ENCODE measurements at places on chromosomes 11 and 22. TPM values are rescaled to one million over a fixed set of nuclear protein-coding genes. Genes with fewer than 3 reads are reported as not detected.
A peak's percentile ranks its signal among the peaks of the same experiment; 100 is the strongest.

Gene TTC12
- total RNA-seq, result 11.6 TPM

Gene PPP1R14B
- total RNA-seq, result 120 TPM

Gene MRGPRX3
- not detected for total RNA-seq

Gene TRIM44
- 22.7 TPM for total RNA-seq

Gene PTPRCAP
- 0.60 TPM for total RNA-seq

Gene MAPK8IP2
- 2.1 TPM for total RNA-seq

Gene ZP1
- total RNA-seq, result not detected

Gene MPZL2
- 16.6 TPM for total RNA-seq

Gene FBLN1
- 37.3 TPM for total RNA-seq

Gene CARD18
- not detected for total RNA-seq

Gene APOA5
- total RNA-seq, result 49.1 TPM

Gene TTLL12
- 38.1 TPM for total RNA-seq

GRCh38 chr11:2166091-2166851, 5.3 kb upstream of the INS start:
- no peaks in the 10 kb centered on the region for H3K36me3 ChIP-seq
- 0 out of 2 replicates have a peak, but pooled peaks cover 10% of the 10 kb centered on the region for H3K4me1 ChIP-seq
- H3K27me3 ChIP-seq, result peaks cover 86% of the 10 kb centered on the region
- no peak for DNase-seq
- no peak overlapping the region for H3K4me3 ChIP-seq

GRCh38 chr11:61491736-61492395, 16.7 kb upstream of the LRRC10B start:
- no peak overlapping the region for H3K27ac ChIP-seq
- no peak for DNase-seq
- H3K4me3 ChIP-seq, result no peak overlapping the region
- no peaks in the 10 kb centered on the region for H3K36me3 ChIP-seq

- H3K4me3 ChIP-seq, result peak within 1 kb of the TSS; percentile 58
- H3K36me3 ChIP-seq, result no peaks in the 10 kb centered on the region
- H3K27me3 ChIP-seq, result peaks cover 38% of the 10 kb centered on the region
- H3K27ac ChIP-seq, result no peak within 1 kb of the TSS
- H3K4me1 ChIP-seq, result no peaks in the 10 kb centered on the region
Measured at GRCh38 chr11:17734418-17734911, at the start of gene KCNC1. Gene KCNC1, plus strand, starts transcription at chr11:17734781. Its CDS starts 1,222 bp downstream, at chr11:17736003.

GRCh38 chr22:48676266-48677167, 1151.2 kb downstream of the BRD1 start:
- no peak for DNase-seq
- no peak overlapping the region for H3K4me3 ChIP-seq
- H3K36me3 ChIP-seq, result no peaks in the 10 kb centered on the region
- H3K4me1 ChIP-seq, result no peaks in the 10 kb centered on the region
- no peak overlapping the region for H3K27ac ChIP-seq

GRCh38 chr11:107275632-107276031, 182.0 kb downstream of the CWF19L2 start:
- no peak overlapping the region for H3K4me3 ChIP-seq
- no peak for DNase-seq
- H3K27ac ChIP-seq, result no peak overlapping the region
- H3K4me1 ChIP-seq, result no peaks in the 10 kb centered on the region

- H3K27ac ChIP-seq, result no peak overlapping the region
- DNase-seq, result no peak
- H3K27me3 ChIP-seq, result peaks cover 1% of the 10 kb centered on the region
- H3K36me3 ChIP-seq, result no peaks in the 10 kb centered on the region
- no peak overlapping the region for H3K4me3 ChIP-seq
Measured at GRCh38 chr11:123145661-123146060, 49.4 kb downstream of the CLMP start.

DNA sequence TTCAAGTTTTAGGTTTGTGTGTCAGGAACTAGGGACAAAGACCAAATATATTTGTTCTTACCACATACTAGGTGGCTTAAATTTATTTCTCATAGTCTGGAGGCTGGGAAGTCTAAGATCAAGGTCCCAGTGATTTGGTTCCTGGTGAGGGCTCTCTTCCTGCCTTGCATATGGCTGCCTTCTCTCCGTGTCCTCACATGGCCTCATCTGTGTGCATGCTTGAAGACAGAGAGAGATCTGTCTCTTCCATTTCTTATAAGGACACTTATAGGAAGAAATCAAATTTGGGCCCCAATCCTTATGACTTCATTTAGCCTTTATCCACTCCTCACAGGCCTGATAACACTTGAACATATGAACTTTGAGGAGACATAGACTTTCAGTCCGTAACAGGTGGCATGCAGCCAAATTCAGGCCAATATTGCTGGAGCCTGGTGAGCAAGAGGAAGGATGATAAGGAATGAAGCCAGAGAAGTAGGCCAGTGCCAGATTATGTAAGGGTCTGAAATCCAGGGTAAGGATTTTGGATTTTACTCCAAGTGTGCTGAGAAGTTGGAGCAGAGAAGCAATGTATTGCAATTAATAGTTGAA, 35.1 kb downstream of the TTC17 start:
- H3K27me3 ChIP-seq, result no peaks in the 10 kb centered on the region
- no peak overlapping the region for H3K27ac ChIP-seq
- no peak overlapping the region for H3K4me3 ChIP-seq
- peaks cover 21% of the 10 kb centered on the region for H3K36me3 ChIP-seq
- no peak for DNase-seq
- no peaks in the 10 kb centered on the region for H3K4me1 ChIP-seq

- H3K36me3 ChIP-seq, result no peaks in the 10 kb centered on the region
- peaks cover 64% of the 10 kb centered on the region for H3K27me3 ChIP-seq
- H3K27ac ChIP-seq, result no peak overlapping the region
- no peak for DNase-seq
- no peaks in the 10 kb centered on the region for H3K4me1 ChIP-seq
- H3K4me3 ChIP-seq, result no peak overlapping the region
Measured at GRCh38 chr11:69821511-69822040, 2.4 kb upstream of the FGF3 start.

DNA sequence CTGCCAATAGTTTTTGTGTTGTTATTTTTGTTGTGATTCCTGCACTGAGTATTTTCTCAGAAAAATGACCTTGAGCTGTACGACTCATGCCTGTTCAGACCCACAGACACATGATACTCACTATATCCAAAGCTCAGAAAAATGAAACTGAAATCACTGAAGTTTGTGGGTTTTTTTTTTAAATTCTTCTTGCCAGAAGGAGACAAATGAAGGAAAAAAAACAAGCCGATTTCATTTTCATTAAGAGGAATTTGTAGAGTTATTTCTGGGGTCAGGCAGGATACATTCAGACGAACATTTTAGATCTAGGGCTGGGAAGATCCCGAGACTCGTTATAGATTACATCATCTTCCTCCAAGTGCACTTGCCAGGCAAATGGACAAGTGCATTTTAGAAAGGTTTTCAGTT, 60.4 kb downstream of the BMAL1 start:
- H3K27ac ChIP-seq, result no peak overlapping the region
- H3K4me1 ChIP-seq, result peaks cover 27% of the 10 kb centered on the region
- H3K36me3 ChIP-seq, result no peaks in the 10 kb centered on the region
- H3K27me3 ChIP-seq, result no peaks in the 10 kb centered on the region

GRCh38 chr11:33529461-33529860, 171.2 kb downstream of the C11orf91 start:
- H3K36me3 ChIP-seq, result no peaks in the 10 kb centered on the region
- DNase-seq, result no peak
- H3K27ac ChIP-seq, result no peak overlapping the region
- H3K4me3 ChIP-seq, result no peak overlapping the region
- H3K4me1 ChIP-seq, result peaks cover 15% of the 10 kb centered on the region
- H3K27me3 ChIP-seq, result no peaks in the 10 kb centered on the region

GRCh38 chr22:17149076-17149815, 9.8 kb downstream of the HDHD5 start:
- H3K36me3 ChIP-seq, result no peaks in the 10 kb centered on the region
- no peak overlapping the region for H3K27ac ChIP-seq
- no peaks in the 10 kb centered on the region for H3K4me1 ChIP-seq
- H3K27me3 ChIP-seq, result no peaks in the 10 kb centered on the region

GRCh38 chr11:67022961-67023956, at the start of gene SYT12:
Gene SYT12, plus strand, starts transcription at chr11:67023134. Its CDS starts 7,011 bp downstream, at chr11:67030145.
- H3K36me3 ChIP-seq, result no peaks in the 10 kb centered on the region
- peak within 1 kb of the TSS; percentile 40 for H3K4me3 ChIP-seq
- peaks cover 18% of the 10 kb centered on the region for H3K4me1 ChIP-seq
- H3K27me3 ChIP-seq, result peaks cover 44% of the 10 kb centered on the region

GRCh38 chr11:47106798-47107411, 69.8 kb downstream of the ARFGAP2 start:
- no peak overlapping the region for H3K4me3 ChIP-seq
- no peaks in the 10 kb centered on the region for H3K27me3 ChIP-seq
- 0 out of 2 replicates have a peak, but pooled peaks cover 1% of the 10 kb centered on the region for H3K36me3 ChIP-seq
- no peak for DNase-seq
- no peak overlapping the region for H3K27ac ChIP-seq
- no peaks in the 10 kb centered on the region for H3K4me1 ChIP-seq

- H3K27me3 ChIP-seq, result peaks cover under 1% of the 10 kb centered on the region
- no peak for DNase-seq
- H3K36me3 ChIP-seq, result no peaks in the 10 kb centered on the region
- H3K4me1 ChIP-seq, result no peaks in the 10 kb centered on the region
Measured at GRCh38 chr11:94877443-94878200, 95.7 kb downstream of the CWC15 start.

DNA sequence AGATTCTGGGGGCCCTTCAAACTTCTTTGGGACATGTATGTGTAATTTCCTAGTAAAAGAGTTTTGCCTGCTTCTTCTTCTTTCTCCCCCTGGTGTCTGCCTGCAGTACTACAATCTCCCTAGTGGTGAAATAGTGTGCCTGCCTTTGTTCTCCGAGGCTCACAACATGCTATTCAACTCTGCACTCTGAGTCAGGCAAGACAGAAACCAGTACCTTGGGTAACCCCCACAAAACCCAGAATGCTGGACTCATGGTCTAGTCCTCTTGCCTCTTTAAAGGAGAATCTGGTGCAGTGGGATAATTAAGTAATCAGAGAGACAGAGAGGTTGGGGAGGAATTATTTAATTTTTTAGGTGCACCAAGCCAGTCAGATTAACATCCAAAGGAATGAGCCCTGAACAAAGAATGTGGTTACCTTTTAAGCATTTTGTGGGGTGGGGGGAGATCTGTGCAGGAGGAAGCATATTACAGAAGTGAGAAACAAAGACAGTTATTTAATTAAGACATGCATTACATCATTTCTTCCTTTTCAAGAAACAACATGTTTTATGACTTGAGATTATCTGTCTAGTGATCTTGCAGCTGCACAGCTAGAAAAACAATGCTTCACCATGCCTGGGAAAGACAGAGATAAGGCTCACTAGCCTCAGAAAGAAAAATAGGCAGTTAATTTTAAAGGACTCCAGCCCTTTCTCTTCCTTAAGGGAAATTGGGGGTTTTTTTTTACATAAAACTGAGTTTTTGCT, 11.0 kb upstream of the MS4A6A start:
- peak; percentile 58 for DNase-seq
- H3K27me3 ChIP-seq, result no peaks in the 10 kb centered on the region
- H3K4me3 ChIP-seq, result no peak overlapping the region
- no peaks in the 10 kb centered on the region for H3K4me1 ChIP-seq
- H3K36me3 ChIP-seq, result no peaks in the 10 kb centered on the region

GRCh38 chr11:94673386-94673785, 94.8 kb upstream of the AMOTL1 start:
- no peak overlapping the region for H3K4me3 ChIP-seq
- no peaks in the 10 kb centered on the region for H3K4me1 ChIP-seq
- H3K27me3 ChIP-seq, result no peaks in the 10 kb centered on the region
- DNase-seq, result no peak
- H3K36me3 ChIP-seq, result no peaks in the 10 kb centered on the region

DNA sequence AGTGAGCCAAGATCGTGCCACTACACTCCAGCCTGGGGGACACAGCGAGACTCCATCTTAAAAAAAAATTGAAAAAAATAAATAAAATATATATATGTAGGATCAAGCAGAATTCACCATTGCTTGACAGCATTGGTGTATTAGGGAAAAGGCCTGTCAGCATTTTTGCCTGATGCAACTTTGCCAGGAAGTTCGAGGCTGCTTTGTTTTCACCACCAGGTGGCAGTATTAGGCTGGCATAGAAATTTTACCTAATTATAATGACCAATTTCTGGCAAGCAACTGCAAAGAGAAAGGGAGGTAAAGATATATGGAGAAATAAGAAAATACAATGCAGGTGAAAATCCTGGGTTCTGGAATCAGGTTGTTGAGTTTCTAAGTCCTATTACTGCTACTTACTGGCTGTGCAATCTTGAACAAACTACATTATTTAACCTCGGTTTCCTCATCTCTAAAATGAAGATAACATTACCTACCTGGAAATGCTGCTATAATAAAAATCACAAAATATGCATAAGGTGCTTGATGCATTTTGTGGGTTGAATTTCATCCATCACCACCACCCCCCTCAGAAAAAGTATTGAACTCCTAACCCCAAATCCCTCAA, 24.7 kb downstream of the LAYN start:
- peaks cover 62% of the 10 kb centered on the region for H3K4me1 ChIP-seq
- H3K4me3 ChIP-seq, result no peak overlapping the region
- H3K36me3 ChIP-seq, result no peaks in the 10 kb centered on the region
- H3K27me3 ChIP-seq, result no peaks in the 10 kb centered on the region
- DNase-seq, result peak; percentile 39

DNA sequence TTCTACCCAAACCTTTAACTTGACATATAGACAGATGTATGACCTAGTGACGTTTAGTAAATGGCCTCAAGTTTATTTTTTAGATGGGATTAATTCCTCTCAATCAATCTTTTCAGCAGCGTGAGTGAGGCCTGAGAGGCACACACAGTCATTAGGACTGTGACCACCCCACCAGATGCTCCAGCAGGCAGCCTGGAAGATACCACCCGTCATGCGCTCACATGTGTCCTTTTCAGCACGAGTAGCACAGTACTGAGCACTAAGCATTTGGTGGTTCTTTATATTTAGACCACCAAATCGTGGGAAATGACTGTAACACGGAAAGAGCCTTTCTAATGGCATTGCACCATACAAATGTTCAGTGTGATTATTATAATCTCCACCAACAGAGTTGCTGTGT, 354.6 kb upstream of the DDI1 start:
- no peak overlapping the region for H3K4me3 ChIP-seq
- no peaks in the 10 kb centered on the region for H3K36me3 ChIP-seq
- H3K27ac ChIP-seq, result no peak overlapping the region
- H3K4me1 ChIP-seq, result no peaks in the 10 kb centered on the region

DNA sequence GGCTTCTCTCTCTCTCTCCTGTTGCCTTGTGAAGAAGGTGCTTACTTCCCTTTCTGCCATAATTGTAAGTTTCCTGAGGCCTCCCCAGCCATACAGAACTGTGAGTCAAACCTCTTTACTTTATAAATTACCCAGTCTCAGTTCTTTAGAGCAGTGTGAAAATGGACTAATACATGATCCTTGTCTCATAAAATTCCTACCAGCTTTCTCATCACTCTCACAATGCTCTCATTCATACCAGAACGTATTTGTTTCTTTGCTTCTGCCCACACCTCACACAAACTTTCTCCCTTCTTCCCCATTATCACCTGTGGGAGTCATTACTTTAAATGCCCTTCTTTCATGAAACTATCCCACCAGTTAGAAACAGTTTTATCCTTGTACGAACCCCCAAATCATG, 62.7 kb upstream of the ARHGAP42 start:
- H3K4me1 ChIP-seq, result no peaks in the 10 kb centered on the region
- DNase-seq, result no peak
- no peaks in the 10 kb centered on the region for H3K27me3 ChIP-seq
- no peaks in the 10 kb centered on the region for H3K36me3 ChIP-seq

GRCh38 chr11:64632237-64632636, 41.2 kb downstream of the SLC22A12 start:
- no peak overlapping the region for H3K4me3 ChIP-seq
- H3K27me3 ChIP-seq, result peaks cover 57% of the 10 kb centered on the region
- H3K36me3 ChIP-seq, result no peaks in the 10 kb centered on the region
- no peak for DNase-seq

Data from HepG2 (cell line).